ENCODE measurements at places on chromosomes 2 and 18.

DNA sequence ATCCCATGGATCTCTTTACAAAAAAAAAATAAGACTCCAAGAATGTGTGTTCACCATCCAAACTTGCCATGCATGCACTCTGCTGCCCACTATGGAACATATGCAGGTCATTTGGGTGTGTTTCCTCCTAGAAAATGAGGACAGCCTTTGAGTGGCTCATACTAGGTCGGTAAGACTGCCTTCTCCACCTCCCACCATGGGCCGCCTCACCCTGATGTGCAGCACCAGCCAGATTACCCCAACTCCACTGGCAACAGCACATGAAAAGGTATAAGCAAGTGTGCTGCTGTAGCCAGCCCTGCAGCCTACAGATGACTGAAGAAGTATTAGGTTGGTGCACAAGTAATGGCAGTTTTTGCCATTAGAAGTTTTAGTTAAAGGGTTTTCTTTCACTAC is 214.2 kb downstream of the ATAD2B start:
- no peak for DNase-seq

GRCh38 chr2:176105078-176105729 is 1.9 kb upstream of the HOXD11 start:
- DNase-seq = no peak

GRCh38 chr2:238701341-238702206 is 146.3 kb upstream of the TWIST2 start:
- DNase-seq = no peak

GRCh38 chr2:220297093-220297492 is 669.7 kb downstream of the SLC4A3 start:
- no peak for DNase-seq

DNA sequence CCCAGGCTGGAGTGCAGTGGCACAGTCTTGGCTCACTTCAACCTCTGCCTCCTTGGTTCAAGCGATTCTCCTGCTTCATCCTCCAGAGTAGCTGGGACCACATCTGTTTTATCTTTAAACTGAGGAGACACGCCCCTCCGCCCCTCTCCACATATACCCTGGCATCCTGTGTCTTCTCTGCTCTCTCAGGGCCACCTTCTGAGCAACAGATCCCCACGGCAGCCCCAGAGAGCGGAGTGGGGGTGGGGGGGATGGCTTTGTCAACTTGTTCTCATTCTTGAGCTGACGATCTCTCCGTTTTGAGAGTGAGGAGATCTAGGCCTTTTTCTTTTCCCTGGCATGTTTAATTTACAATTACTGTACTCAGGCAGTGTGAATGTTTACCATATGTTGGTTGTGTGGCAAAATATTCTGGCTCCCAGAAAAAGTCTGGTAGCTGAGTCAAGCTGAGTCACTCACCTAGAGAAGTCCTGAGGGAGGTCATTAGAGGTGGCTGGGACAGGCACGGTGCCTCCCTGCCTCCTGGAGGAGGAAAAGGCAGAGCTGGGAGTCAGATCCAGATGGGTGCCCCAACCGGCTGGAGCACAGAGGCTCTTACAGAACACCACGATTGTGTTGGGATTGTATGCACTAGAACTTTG is 19.5 kb upstream of the ID2 start:
- no peak for DNase-seq

GRCh38 chr2:175567435-175568061 is 386.0 kb upstream of the ATP5MC3 start:
- DNase-seq = no peak

GRCh38 chr2:126777620-126777978 is 121.1 kb upstream of the TEX51 start:
- no peak for DNase-seq

DNA sequence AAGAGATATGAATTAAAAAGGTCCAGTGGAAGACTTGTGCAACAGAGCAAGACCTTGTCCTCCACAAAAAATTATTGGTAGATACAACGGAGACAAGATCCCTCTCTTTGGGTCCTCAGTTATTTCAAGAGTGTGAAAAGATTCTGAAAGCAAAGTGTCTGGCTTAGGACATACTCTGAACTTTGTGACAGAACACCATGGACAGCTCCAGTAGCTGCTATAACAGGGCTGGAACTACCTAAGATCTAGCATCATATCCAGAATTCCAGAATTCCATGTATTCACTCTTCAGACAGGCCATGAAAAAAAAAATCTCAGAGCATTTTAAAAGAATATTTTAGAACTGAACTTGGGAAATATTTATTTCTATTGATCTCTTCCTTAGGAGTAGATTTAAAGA is 74.8 kb upstream of the ZBTB14 start:
- no peak for DNase-seq

DNA sequence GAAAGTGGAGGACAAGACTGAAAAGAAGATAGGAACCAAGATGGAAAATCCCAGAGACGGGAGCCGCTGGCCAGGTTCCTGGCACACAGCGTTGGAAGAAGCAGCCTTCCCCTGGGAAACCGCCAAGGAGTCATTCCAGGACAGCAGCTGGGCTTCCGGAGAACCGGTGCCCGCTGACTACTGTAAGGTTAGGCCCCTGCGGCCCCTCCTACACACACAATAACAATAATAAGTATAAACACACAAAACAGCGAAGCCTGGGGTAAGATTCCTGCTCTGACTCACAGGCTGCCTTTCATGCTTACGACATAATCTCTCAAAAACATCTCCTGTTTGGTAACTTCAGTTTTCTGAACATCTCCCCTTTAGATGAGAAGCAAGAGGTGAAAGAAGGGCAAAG is 28.1 kb upstream of the MYCN start:
- no peak for DNase-seq

GRCh38 chr2:64284751-64285150 is 140.5 kb upstream of the PELI1 start:
- no peak for DNase-seq

- DNase-seq = no peak
Observed at GRCh38 chr2:146041274-146041910, 1521.5 kb upstream of the ZEB2 start.

DNA sequence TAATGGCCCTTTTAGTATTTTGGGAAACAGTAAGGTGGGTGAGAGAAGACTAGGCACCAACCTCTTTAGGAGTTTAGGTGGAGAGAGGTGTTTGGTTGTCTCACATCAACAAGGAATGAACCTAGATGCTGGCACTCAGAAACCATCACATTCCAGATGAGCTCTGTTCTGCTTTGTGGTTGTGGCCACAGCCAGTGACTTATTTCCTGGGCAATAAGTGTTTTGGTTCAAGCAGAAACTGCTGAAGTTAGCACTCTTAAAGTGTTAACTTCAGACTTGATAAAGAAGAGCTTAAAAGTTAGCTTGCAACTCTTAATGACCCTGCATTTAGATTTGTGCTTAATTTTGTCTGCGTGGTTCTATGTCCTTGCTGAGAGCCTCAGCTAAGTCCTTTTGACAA is 929.2 kb downstream of the SLC4A3 start:
- no peak for DNase-seq

DNA sequence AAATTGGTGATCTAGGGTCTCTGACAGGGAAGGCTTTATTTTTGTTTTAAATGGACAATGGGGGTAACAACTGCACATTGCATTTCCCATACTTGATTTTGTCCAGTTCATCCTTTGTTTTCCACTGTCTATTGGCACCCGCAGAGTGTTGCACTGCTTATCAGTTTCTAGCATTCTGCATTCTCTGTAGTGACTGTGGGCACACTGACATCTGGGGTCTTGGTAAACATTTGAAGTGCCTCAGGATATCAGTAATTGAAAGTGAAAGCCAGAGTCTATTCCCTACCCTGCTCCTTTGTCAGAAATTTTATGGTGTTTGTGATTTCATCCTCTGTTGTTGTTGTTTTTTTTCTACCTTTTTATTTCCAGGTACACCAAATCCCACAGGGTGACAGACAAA is 132.1 kb upstream of the EPC2 start:
- no peak for DNase-seq

- DNase-seq = no peak
Observed at GRCh38 chr2:66569321-66569851, 134.5 kb downstream of the MEIS1 start.

GRCh38 chr2:37321029-37321682 is 3.5 kb downstream of the PRKD3 start:
- no peak for DNase-seq

DNA sequence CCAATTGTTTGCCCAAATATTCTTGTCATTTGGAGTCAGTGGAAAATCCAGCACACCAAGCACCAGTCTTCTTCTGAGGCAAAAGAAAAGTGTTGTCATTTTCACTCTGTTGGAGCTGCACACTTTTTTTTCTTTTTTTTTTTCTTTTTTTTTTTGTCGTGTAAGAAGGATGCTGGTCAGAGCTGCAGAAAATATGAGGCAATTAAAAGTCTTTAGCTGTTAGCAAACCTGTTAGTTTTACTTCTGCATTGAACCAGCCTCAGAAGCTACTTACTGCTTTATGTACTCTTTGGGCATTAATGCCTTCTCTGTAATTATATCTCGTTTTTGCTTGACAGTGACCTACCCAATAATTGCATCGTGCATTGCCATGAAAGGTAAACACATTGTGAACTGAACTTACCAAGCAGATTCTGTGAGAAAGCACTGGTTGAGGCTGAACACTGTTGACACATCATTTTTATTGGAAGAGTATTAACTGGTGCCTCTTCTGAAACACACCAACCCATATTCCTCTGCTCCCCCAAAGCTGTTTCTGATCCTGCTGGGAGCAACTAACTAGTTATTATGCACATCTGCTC is 165.4 kb downstream of the CAPN13 start:
- no peak for DNase-seq

DNA sequence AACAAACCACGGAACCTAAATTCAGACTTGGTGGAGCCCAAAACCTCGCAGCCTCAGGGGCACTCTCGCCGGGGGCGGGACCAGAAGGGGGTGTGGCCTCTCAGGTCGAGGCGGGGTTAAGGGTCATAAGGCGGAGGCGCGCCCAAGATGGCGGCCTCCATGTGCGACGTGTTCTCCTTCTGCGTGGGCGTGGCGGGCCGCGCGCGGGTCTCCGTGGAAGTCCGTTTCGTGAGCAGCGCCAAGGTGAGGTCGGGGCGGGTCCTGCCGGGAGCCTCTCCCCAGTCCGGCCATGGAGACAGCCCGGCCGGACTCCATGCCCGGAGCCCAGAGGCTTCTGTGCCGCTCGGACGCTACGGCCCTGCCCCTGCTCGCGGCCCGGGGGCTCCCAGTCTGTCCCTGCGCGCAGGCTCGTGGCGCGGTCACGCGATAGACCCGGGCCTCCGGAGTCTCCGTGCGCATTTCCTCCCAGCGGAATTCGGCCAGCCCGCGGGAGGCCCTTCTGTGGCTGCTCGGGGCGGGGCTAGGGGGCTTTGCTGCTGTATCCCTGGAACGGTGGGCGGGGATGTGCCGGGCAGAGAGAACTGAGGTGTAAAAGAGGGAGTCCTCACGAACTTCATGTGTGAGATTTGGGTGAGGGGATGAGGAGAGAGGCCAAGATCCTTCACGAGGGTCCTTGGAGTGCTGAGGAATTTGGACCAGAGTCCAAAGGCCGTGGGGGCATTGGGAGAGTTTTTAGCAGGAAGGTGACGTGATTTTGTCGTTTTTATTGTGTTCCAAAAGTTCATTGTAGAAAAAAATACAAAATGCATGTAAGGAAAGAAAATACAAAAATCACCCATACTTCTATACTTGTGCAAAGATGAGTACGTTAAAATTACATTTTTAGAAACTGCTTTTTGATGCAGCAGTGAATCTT is at the start of gene SMYD5:
Gene SMYD5 (plus strand): TSS at position 126 of the 916 bp plus-strand sequence. CDS start 22 bp downstream, at position 148.
- DNase-seq = peak; percentile 94

GRCh38 chr2:55487686-55488085 is 31.8 kb upstream of the CFAP36 start:
- DNase-seq = no peak

GRCh38 chr18:32701313-32701712 is 71.5 kb downstream of the KLHL14 start:
- no peak for DNase-seq

- no peak for DNase-seq
Observed at GRCh38 chr18:45103319-45104048, 422.8 kb downstream of the SETBP1 start.

GRCh38 chr2:25879133-25879730 is 945 bp upstream of the ASXL2 start:
- no peak for DNase-seq

- no peak for DNase-seq
Observed at GRCh38 chr18:70491734-70492348, 203.0 kb downstream of the SOCS6 start.

- DNase-seq = no peak
Observed at GRCh38 chr2:10277293-10278028, 25.2 kb upstream of the HPCAL1 start.

DNA sequence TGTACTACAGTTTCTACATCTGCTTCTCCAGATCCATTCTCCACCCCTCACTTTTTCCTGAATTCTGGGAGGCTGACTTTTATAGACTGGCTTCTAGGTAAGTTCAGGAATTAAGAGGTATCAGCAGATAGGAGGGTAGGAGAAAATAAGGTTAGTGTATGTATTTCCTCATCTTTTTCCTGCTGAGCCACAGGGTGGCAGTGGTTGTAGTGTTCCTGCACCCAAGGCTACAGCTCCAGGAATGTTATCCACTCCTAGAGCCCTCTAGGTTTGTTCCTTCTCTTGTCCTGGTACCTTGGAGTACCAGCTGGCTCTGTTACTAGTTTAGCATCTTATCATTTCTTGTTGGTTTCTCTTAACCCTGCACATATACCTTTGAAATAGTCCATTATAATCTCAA is 40.7 kb upstream of the C2orf66 start:
- DNase-seq = no peak

- DNase-seq = no peak
Observed at GRCh38 chr2:216090369-216090786, 8.7 kb downstream of the TMEM169 start.

- DNase-seq = no peak
Observed at GRCh38 chr2:15794608-15795134, 145.7 kb upstream of the MYCN start.

- no peak for DNase-seq
Observed at GRCh38 chr2:117639401-117639800, 175.1 kb upstream of the DDX18 start.

DNA sequence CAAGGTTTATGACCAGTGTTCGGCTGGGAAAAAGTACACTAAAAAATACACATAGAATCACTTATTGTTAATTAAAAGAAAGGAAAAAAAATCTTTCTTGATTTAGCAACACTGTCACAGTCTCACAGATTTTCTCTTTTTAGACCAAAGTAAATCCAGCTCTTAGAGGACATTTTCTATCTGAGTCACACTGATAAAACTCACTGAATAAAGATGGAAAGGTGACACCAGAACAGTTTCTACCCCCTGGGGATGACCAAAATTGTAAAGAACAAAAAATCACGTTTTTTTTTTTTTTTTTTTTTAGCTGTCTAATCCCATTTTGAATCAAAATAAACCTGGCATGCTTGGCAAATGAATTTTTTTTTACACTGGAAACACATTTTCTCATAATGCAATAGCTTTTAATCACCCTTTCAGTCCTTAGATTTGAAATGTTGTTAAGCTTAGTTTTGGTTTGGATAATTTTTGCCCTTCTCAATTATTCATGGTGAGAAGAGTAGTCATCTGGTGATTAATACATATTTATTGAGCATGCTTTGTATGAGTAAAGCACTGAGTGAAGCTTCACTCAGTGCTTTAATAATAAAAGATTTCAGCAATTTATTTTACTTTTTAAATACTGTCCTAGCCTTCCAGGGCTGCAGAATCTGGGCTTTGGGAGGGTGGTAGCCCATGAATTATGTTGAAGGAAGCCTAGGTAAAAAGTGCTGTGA is 886.3 kb downstream of the SLC4A3 start:
- DNase-seq = no peak
